ENCODE measurements at places on chromosomes 5 and 9.

GRCh38 chr9:36704148-36704547 is 131.5 kb downstream of the MELK start:
- no peak for DNase-seq
- H3K27me3 ChIP-seq = peaks cover 36% of the 10 kb centered on the region
- no peaks in the 10 kb centered on the region for H3K4me1 ChIP-seq

DNA sequence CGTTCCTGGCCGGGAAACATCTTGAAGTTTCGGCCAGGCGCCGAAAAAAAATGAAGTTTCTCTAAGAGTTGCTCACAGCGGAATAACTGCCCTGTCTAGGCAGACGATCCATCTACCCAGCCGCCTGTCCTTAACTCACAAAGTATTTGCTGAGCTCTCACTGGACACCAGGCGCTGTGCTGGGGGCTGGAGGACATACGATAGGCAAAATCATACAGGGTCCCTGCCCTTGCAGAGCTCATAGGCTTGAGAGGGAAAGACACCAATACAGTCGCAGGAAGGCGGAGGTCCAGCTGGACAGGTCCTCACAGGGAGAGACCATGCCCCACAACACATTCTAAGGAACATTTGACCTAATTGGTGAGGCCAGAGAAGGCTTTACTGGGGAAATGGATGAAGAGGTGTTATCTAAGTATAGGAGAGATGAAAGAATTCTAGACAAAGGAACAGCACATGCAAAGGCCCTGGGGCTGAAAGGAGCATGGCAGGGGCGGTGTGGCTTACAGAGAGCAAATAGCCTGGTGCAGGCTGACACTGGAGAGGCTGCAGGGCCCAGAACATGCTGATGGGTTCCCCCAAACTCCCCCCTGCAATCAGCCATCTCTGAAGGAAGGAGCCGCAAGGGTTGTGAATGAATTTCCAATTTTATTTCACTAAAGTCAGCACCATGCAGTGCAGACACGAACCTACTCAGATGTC is 2.0 kb upstream of the MXD3 start:
- DNase-seq = no peak
- H3K4me1 ChIP-seq = peaks cover 12% of the 10 kb centered on the region
- H3K27ac ChIP-seq = no peak overlapping the region
- H3K4me3 ChIP-seq = no peak overlapping the region
- H3K27me3 ChIP-seq = no peaks in the 10 kb centered on the region

- no peaks in the 10 kb centered on the region for H3K36me3 ChIP-seq
- no peaks in the 10 kb centered on the region for H3K4me1 ChIP-seq
- no peak overlapping the region for H3K4me3 ChIP-seq
- no peak for DNase-seq
Observed at GRCh38 chr9:105535920-105536668, 21.8 kb upstream of the FKTN start.

DNA sequence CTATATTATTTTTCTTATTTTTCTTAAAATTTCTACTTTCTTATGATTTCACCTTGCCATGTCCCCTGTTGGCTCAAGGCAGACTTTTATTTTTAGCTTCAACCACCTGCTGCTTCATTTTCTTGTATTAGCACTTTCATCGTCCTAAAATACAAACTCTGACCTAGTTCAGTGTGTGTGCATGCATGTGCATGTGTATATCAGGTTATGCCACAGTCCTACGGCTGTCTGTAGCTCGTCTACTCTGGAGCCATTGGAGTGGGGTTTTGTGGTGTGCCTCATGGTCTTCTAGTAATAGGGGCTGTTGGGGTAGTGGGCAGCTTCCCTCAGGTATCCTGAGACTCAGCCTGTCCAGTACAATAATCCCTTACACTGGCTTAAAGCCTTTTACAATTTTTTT is 13.4 kb upstream of the SPINK1 start:
- no peak overlapping the region for H3K27ac ChIP-seq
- H3K36me3 ChIP-seq = no peaks in the 10 kb centered on the region
- no peaks in the 10 kb centered on the region for H3K27me3 ChIP-seq
- DNase-seq = no peak
- H3K4me3 ChIP-seq = no peak overlapping the region

GRCh38 chr9:16039218-16039987 is 486.6 kb downstream of the CCDC171 start:
- no peak for DNase-seq
- no peaks in the 10 kb centered on the region for H3K27me3 ChIP-seq

GRCh38 chr5:78062645-78063044 is 231.9 kb downstream of the AP3B1 start:
- no peaks in the 10 kb centered on the region for H3K27me3 ChIP-seq
- no peak for DNase-seq
- no peaks in the 10 kb centered on the region for H3K4me1 ChIP-seq
- H3K27ac ChIP-seq = no peak overlapping the region
- H3K36me3 ChIP-seq = no peaks in the 10 kb centered on the region
- H3K4me3 ChIP-seq = no peak overlapping the region

GRCh38 chr9:81455462-81456219 is 233.7 kb downstream of the TLE1 start:
- no peak overlapping the region for H3K4me3 ChIP-seq
- no peaks in the 10 kb centered on the region for H3K4me1 ChIP-seq
- H3K27me3 ChIP-seq = no peaks in the 10 kb centered on the region
- no peaks in the 10 kb centered on the region for H3K36me3 ChIP-seq

DNA sequence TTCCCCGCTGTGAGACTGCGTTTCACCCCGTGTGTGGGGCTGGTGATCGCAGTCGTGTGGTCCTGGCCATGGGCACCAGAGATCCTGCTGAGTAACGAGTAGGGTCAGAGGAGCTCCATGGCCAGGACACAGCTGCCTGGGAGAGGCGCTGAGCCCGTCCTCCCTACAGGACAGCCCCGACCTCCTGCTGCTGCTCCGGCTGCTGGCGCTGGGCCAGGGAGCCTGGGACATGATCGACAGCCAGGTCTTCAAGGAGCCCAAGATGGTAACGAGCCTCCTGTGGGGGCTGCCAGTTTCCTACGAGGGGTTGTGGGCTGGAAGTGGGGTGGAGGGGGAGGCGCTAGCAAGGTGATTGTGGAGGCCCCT is 11.0 kb downstream of the NELFB start:
- H3K4me3 ChIP-seq = no peak overlapping the region
- H3K36me3 ChIP-seq = no peaks in the 10 kb centered on the region
- no peaks in the 10 kb centered on the region for H3K27me3 ChIP-seq
- no peak overlapping the region for H3K27ac ChIP-seq

DNA sequence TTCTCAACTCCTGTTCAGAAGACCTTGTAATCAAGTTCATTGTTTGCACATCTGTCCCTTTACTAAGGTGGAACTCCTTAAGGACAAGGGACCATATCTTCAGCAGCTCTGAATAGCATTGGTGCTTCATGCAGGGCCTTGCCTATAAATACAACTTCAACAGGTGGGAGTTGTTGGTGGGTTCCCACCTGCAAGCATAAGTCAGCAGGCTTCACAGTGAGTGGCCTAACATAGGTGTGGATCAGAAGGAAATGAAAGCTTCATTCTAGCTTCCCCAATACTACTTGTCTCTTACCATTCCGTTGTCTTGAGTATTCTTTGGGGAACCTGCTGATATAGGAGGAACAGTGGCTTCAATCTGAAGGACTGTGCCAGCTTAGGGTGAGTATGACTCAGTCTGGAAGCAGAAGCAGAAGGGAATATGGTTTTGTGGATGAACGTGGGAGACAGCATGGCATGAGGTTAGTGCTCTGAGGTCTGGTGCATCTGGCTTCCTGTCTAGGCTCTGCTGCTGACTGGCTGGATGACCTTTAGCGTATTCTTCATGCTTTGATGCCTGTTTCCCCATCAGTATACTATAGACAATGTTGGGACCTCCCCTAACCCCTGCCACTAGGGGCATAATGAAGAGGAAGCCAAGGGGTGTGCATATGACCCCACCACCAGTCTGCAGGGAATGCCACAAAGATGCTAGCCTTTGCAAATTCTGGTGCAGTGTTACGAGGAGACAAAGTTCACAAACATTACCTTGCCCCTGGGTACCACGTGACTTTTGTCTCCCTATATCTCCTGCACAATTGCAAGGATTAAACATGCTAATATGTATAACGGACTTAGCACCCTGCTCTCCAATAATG is 192.3 kb downstream of the PALM2AKAP2 start:
- no peak overlapping the region for H3K4me3 ChIP-seq
- no peaks in the 10 kb centered on the region for H3K36me3 ChIP-seq
- H3K27me3 ChIP-seq = no peaks in the 10 kb centered on the region
- no peak for DNase-seq
- no peaks in the 10 kb centered on the region for H3K4me1 ChIP-seq

- DNase-seq = no peak
- H3K4me3 ChIP-seq = no peak overlapping the region
- no peaks in the 10 kb centered on the region for H3K36me3 ChIP-seq
- no peaks in the 10 kb centered on the region for H3K27me3 ChIP-seq
Observed at GRCh38 chr5:168612996-168613395, 33.8 kb upstream of the PANK3 start.
